Aorta (tissue), 5 donors: ENCODE measurements at places on chromosomes 4 and X. TPM values are rescaled to one million over a fixed set of nuclear protein-coding genes. Genes with fewer than 3 reads are reported as not detected.

GRCh38 chr4:108947526-108947925, 184.7 kb upstream of the ETNPPL start:
- no peak overlapping the region for H3K4me3 ChIP-seq
- no peaks in the 10 kb centered on the region for H3K36me3 ChIP-seq
- no peak overlapping the region for H3K27ac ChIP-seq
- H3K4me1 ChIP-seq = no peaks in the 10 kb centered on the region

DNA sequence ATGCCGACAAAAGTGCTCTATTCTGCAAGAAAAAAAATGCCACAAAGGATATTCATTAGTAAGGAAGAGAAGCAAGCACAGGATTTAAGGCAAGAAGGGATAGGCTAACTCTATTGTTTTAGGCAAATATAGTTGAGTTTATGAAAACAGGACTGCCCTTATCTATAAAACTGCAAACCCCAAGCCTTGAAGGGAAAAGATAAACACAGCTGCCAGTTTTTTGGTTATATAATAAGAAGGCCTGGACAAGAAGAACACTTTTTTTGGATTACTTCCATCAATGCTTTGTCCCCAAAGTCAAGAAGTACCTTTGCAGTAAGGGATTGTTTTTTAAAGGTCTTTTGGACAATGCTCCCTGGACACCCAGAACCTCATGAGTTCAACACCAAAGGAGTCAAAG, 45.4 kb upstream of the WWC2 start:
- no peak overlapping the region for H3K4me3 ChIP-seq
- H3K27ac ChIP-seq = no peak overlapping the region
- no peaks in the 10 kb centered on the region for H3K36me3 ChIP-seq
- no peaks in the 10 kb centered on the region for H3K4me1 ChIP-seq
- no peak for DNase-seq

DNA sequence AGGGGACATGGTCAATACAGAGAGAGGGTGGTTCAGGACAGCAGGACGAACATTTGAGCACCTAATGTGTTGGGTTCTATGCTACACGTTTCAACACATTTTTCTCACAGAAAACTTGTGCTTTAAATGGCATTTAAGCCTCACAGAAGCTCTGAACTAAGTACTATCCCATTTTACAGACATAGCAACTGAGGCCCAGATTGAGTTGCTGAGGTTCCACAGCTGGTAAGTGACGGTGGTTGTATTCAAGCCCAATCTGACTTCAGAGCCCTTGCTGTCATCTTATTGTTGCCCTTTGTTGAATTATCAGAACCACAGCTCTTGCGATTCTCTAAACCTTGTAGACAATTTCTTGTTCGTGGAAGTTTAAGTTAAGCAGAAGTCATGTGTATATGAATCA, 116.7 kb downstream of the FNIP2 start:
- H3K4me3 ChIP-seq = no peak overlapping the region
- H3K36me3 ChIP-seq = peaks cover 8% of the 10 kb centered on the region
- H3K4me1 ChIP-seq = peaks cover 3% of the 10 kb centered on the region
- no peaks in the 10 kb centered on the region for H3K27me3 ChIP-seq
- no peak overlapping the region for H3K27ac ChIP-seq

DNA sequence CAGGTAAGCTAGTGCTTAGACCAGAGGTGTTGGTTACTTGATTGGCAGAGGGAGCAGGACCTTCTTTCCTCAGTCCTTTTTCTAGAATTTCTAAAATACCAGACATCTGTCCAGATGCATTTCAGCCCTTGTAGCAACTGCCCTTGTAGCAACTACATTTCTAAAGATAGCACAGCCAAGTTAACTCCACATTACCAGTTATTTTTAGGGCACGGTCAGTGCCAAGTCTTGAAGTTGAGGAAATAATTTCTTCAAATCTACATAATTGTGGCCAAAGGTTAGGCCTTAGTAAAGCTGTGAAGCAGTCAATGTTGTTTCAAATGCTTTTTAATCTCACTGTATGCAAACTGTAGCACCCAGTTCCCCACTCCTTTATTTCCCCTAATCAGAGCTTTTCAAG, 62.9 kb downstream of the MID1IP1 start:
- no peaks in the 10 kb centered on the region for H3K36me3 ChIP-seq
- no peak overlapping the region for H3K27ac ChIP-seq
- no peaks in the 10 kb centered on the region for H3K27me3 ChIP-seq
- no peak for DNase-seq
- peaks cover 12% of the 10 kb centered on the region for H3K4me1 ChIP-seq

DNA sequence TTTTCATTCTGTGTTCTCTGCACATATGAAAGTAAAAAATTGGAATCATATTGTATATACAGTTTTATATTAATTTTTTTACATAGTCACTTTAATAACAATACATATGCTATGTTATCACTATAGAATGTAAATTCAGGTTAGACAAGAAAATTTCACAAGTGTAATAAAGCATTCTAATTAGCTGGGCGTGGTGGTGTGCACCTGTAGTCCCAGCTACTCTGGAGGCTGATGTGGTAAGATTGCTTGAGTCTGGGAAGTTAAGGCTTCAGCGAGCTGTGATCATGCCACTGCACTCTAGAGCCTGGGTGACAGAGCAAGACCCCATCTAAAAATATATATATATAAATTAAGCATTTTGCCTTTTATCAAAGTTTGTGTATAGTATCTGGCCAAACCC, 95.7 kb downstream of the ANXA3 start:
- no peak for DNase-seq
- H3K4me3 ChIP-seq = no peak overlapping the region
- no peaks in the 10 kb centered on the region for H3K36me3 ChIP-seq
- H3K4me1 ChIP-seq = no peaks in the 10 kb centered on the region
- H3K27ac ChIP-seq = no peak overlapping the region
- H3K27me3 ChIP-seq = no peaks in the 10 kb centered on the region

DNA sequence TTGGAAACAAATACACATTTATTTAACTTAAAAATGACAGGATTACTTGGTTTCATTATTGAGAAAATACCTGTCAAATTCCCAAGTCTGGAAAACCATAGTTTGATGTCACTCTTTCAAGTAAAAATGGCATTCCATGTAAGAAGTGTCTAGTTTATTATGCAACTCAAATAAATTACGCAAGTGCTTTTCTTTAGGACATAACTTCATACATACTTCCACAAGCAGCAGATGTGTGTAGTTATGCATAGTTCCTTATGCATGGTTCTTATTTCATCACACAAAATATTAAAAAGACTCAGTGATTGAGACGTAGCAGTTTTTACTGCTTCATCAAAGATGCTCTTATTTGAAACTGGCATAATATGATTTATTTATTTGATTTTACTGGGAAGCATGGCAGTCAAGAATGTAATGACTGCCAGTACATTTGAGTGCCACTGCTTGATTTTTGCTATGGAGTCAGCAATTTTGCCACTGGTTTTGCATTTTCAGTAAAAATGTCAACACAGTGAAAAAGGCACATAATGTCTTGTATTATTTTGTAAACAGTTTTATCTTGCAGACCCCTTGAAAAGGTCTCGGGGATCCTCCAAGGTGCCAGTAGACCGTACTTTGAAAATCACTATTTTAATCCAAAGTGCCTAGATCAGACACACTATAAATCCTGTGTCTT, 62.1 kb downstream of the CLCN3 start:
- DNase-seq = no peak
- H3K27me3 ChIP-seq = no peaks in the 10 kb centered on the region
- H3K4me1 ChIP-seq = no peaks in the 10 kb centered on the region
- H3K4me3 ChIP-seq = no peak overlapping the region
- H3K36me3 ChIP-seq = no peaks in the 10 kb centered on the region

- H3K36me3 ChIP-seq = peaks cover 1% of the 10 kb centered on the region
- no peaks in the 10 kb centered on the region for H3K4me1 ChIP-seq
- DNase-seq = no peak
- no peaks in the 10 kb centered on the region for H3K27me3 ChIP-seq
- H3K27ac ChIP-seq = no peak overlapping the region
Observed at GRCh38 chrX:71603618-71604017, 14.7 kb downstream of the CXCR3 start.

GRCh38 chr4:98905839-98906238, 23.1 kb downstream of the EIF4E start:
- DNase-seq = no peak
- H3K36me3 ChIP-seq = no peaks in the 10 kb centered on the region
- no peak overlapping the region for H3K4me3 ChIP-seq
- no peaks in the 10 kb centered on the region for H3K27me3 ChIP-seq
- H3K4me1 ChIP-seq = peaks cover 3% of the 10 kb centered on the region

DNA sequence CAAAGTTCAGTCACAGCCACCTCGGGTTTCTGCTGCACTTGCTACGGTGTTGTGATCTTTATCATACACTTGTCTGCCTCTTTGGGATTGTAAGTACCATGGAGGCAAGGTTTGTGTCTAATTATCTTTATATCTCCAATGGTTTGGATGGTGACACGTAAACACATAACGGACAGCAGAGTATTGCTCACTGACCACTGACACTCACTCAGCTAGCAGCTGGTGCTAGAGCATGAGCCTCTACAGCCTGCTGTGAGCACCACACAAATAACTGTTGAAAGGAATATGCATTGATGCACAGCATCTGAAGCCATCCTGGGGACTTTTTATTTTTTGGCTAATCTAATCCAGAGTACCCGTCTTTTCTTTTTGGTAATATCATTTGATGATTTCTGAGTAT, 156.0 kb downstream of the DCLK2 start:
- H3K27ac ChIP-seq = no peak overlapping the region
- H3K4me3 ChIP-seq = no peak overlapping the region
- no peaks in the 10 kb centered on the region for H3K27me3 ChIP-seq
- no peak for DNase-seq
- H3K36me3 ChIP-seq = peaks cover 3% of the 10 kb centered on the region
- peaks cover 9% of the 10 kb centered on the region for H3K4me1 ChIP-seq

ARFIP1 gene
- 30.4 TPM for total RNA-seq

SH3D19 gene
- total RNA-seq = 71.5 TPM
